ENCODE measurements at places on chromosomes 1 and 21.

DNA sequence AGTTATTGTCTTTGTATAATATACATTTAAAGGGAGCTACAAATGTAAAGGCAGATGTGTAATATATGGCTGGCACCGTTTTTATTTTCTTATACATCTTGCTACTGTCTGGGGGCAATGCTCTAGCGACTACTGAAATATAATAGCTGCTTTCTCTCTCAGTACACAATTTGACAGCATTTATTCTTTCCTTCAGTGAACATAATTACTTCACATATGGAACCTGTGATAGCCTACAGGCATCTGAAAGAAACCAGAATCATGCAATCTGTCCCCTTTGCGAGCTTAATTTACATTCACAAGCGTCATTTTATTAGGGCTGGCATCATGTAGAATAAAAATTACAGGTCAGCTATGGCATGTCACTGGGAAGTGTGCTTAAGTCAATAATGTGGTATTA lies 557.5 kb upstream of the PTBP2 start:
- DNase-seq: no peak

- no peak for DNase-seq
Observed at GRCh38 chr1:212007886-212008285, 27.5 kb downstream of the INTS7 start.

GRCh38 chr1:39086386-39086785 lies 60.2 kb downstream of the NDUFS5 start:
- no peak for DNase-seq

- DNase-seq: no peak
Observed at GRCh38 chr1:154536570-154536969, 21.9 kb downstream of the UBE2Q1 start.

DNA sequence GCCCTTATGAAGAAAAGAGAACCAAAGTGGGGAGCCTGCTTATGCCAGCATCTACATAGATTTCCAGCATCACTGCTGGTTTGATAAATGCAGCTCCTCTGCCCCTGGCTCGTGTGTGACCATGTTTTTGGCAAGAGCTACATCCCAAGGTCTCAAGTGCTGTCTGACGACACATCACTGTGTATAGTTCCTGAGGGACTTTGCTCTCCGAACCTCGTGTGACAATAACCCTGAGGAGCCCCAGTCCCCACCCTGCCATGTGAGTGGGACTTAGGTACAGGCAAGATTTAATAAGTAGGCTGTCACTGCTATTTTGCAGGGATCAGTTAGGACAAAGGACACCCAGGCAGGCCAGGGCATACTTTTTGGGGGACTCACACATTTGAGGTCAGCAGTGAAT lies 28.8 kb upstream of the RERE start:
- no peak for DNase-seq

DNA sequence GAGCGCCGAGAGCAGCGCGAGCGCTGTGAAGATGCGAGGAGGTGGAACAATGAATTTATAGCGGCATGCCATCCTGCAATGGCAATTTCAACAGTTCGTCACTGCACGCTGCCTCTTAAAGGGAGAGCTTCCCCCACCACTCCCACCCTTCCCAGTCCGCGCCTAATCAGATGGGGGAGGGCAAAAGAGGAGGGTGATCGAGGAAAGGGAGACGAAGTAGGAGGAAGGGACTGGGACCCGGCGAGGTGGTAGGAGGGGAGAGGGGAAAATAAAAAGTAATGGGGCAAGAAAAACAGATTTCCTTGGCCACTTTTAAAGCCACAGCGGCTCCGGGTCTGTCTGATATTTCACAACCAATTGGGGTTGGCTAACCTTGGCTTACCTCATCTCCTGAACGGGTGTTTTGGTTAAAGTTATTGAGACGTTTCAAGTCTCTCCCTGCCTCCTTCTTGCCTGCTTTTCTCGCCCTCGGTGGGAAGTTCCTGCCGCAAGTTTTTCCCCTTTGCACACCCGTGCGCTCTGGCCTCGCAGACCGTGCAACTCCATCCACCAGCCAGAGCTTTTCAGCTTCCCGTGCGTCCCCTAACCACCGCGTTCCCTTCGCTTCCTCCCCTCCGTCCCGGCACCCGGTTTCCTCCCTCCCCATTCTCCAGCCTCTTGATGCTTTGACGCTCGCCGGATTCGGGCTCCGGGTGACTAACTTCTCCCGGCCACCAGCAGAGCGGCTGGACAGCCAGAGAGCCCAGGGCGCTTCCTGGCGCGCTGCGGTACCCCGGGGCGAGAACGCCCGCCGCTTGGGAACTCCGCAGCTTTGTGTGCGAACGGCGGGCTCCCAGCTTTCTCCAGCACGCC lies at the start of gene ADAMTS5:
TSS of gene ADAMTS5 (minus strand) at position 27 of the 852 bp plus-strand sequence. CDS start 697 bp downstream, outside the sequence.
- DNase-seq: peak; percentile 49

- no peak for DNase-seq
Observed at GRCh38 chr1:19754482-19754881, 45.2 kb downstream of the TMCO4 start.

- DNase-seq: no peak
Observed at GRCh38 chr1:240385985-240386978, 225.7 kb downstream of the GREM2 start.

DNA sequence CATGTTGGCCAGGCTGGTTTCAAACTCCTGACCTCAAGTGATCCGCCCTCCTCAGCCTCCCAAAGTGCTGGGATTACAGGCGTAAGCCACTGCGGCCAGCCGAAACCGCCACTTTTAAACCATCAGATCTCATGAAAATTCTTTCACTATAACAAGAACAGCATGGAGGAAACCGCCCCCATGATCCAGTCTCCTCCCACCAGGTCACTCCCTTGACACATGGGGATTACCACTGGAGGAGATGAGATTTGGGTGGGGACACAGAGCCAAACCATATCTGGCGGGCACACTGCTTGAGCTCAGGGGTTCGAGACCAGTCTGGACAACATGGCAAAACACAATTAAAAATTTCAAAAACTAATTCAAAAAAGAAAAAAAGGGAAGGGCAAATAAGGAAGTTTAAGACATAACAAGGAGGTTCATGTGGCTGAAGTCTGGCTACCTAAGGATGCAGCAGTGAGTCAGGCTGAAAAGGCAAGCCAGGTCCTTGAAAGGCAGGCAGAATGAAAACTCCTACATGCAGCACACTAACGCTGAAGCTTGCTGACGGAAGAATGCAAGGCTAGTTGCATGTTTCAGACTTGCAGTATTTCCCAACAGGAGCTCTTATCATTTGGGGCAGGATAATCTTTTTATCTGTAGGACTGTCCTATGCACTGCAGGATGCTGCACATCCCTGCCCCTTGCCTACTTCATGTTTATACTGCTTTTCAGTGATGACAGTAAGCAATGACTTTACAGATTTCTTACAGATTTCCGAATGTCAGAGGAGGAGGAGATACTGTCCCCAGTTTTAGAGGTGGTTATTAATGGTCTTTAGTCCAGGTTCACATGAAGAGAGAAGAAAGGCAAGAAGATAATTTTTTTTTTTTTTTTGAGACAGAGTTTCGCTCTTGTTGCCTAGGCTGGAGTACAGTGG lies 49.3 kb downstream of the FBXO42 start:
- DNase-seq: no peak

DNA sequence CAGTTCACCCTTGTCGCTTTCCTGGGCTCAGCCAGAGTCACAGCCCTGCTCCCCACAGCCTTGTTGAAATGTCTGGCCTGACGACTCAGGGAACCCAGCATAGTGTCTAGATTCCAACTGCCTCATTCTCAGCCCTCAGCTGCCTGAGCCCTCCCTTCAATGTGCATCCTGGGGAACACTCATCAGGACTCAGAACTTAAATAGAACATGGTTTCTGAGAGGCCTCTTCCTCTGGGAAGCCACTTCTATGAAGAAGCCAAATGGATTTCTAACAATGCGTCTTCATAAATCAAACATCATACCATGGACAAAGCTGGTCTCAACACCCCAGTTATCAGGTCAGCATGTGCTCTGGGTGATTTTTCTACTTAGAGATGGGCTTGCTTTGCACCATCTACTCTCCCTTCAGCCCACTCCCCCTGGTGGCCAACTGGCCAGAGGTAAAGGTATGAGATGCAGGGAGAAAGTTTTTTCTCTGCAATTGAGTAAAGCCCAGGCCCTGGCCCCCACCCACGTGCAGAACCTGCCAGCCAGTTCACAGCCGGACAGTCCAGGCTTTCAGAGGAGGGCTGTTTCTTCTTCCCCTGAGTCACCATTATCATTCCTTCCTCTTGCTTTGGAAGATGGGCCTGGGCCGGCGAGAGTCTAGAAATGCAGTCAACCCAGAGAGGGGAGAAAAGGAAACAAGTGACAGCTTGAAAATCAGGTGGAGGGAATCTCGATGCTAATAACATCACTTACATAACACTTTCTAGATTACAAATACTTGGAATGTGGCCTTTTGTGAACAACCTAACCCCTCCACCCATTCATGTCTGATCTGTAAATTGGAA lies 32.1 kb downstream of the CD244 start:
- peak; percentile 92 for DNase-seq

GRCh38 chr21:40471103-40471502 lies 375.9 kb downstream of the DSCAM start:
- DNase-seq: no peak

GRCh38 chr1:15835205-15835740 lies 12.2 kb upstream of the SPEN start:
- no peak for DNase-seq

DNA sequence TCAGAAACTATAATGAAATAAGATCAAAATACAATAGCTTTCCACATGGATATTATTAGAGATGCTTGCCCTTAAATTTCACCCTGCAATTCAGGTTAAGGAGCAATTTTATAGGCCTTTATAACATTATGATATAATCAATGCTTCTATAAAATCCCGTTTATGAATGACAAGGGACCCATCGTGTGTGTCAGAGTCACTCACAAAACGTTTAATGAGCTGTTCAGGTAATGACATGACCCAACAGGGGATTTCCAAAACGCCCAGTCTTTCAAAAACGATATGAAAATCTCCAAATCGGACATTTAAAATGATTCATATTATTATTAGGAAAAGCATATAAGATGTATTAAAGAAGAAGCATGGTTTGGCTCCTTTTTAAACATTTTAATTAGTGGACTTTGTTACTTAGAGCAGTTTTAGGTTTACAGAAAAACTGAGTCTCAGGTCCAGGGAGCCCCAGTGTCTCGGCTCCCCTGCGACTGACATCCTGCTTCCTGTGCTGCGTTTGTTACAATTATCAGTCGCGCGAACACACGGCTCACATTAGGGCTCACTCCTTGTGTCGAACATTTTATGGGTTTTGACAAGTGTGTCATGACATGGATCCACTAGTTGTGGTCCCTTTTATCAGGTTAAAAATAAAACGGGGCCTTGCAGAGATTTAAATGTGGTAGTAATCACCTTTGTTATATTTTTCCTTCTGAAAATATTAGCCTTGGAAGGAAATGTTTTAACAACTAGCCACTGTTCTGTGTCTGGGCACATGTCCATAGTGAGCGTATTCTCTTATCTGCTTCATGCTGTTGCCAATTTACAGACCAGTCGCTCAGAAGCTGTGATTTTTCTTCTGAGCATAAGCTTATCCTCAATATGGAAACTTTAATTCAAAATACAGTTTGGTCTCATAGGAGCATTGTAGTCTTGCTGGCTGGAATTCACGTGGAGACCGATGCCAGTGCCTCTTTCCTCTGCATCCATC lies 52.0 kb upstream of the POFUT2 start:
- DNase-seq: no peak

DNA sequence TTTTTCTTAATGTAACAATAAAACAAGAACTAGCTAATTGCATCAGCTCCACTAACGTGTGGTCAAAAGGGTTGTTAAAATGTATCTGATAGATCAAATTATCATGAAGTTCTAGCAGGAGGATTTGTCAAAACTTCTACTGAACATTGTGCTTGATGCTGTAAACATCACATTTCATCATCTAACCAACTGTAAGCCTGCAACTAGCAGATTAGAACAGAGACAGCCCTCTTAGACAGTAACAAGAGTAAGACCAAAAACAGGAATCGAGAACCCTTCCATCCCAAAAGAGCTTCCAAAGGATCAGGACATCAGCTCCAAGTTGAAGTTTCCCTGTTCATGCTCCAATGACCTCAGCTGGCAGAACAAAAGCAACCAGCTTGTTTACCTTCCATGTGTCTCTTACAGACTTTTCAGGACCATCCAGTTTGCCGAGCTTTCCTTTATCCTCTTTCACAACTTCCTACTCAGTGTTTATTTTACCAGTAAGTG lies 44.6 kb downstream of the NIBAN1 start:
- no peak for DNase-seq

GRCh38 chr1:26015358-26015757 lies 6.2 kb upstream of the EXTL1 start:
- peak; percentile 62 for DNase-seq

GRCh38 chr1:47175227-47175934 lies 14.5 kb downstream of the PDZK1IP1 start:
- no peak for DNase-seq

- DNase-seq: no peak
Observed at GRCh38 chr1:22121421-22121911, 21.4 kb downstream of the WNT4 start.

GRCh38 chr1:12376236-12377045 lies 146.6 kb downstream of the VPS13D start:
- no peak for DNase-seq

DNA sequence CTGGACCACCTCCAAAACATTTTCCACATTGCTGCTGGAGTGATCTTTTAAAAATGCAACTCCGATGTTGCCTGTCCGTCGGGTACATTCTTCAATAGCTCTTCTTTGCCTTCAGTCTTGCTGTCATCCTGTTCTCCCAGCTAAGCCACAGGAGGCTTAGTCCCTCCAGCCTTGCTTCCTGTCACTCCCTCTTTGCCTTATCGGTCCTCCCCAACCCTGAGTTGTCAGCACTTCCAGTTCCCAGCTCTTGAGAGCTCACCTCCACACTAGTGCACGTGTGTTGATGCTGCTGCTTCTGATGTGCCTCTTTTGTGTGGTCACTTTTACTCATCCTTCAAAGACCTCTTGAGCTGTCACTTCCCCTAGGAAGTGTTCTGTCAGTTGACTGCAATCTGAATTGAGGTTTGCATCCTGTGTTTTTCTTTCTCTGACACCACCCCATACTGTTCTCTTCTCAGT lies 15.3 kb downstream of the UCK2 start:
- no peak for DNase-seq

- no peak for DNase-seq
Observed at GRCh38 chr1:56788102-56788501, 31.1 kb downstream of the FYB2 start.

GRCh38 chr1:214165850-214166374 lies 115.0 kb upstream of the SMYD2 start:
- DNase-seq: no peak

- no peak for DNase-seq
Observed at GRCh38 chr1:111552587-111552986, 49.2 kb upstream of the ADORA3 start.

DNA sequence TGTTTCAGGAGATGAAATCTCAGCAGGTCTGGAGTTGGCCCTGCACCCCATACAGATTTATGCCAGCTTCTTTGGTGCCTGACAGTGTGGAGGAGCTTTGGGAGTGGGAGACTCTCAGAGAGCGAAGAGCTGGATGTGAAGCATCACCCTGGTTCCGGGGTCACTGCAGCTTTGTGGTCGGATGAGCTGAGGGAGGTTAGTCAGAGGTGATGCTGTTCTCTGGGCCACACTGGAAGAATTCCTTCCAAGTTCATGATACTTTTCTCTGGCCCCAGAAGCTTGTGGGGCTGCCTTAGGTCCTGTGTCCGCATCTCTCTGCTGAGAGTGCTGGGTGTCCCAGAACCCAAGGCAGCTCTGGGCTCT lies 467.8 kb downstream of the CAMTA1 start:
- DNase-seq: no peak

- no peak for DNase-seq
Observed at GRCh38 chr1:42838482-42839190, 7.8 kb upstream of the ZNF691 start.
